ENCODE measurements at places on chromosomes 5 and 9.
A peak's percentile ranks its signal among the peaks of the same experiment; 100 is the strongest.

DNA sequence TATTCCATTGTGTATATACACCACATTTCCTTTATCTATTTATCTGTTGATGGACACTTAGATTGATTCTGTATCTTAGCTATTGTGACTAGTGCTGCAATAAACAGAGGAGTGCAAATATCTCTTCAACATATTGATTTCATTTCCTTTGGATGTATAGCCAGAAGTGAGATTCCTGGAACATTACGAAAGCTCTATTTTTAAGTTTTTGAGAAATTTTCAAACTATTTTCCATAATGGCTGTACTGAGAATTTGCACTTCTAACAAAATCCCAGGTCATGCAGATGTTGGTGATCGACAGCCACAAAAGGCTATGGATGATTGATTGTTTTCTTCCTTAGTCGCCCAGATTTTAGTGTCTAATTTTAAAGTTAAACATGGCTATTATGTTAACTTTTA, 132.7 kb upstream of the MTAP start:
- DNase-seq = no peak

DNA sequence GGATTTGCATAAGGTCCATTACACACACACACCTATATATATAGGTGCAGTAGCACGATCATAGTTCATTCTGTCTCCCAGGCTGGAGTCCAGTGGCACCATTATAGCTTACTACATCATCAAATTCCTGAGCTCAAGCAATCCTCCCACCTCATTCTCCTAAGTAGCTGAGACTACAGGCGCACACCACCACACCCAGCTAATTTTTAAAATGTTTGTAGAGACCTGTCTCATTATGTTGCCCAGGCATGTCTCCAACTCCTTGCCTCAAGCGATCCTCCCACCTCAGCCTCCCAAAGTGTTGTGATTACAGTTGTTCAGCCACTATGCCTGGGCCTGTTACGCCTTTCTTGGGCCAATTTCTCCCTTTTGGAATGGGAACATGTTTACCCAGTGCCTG, 39.7 kb downstream of the DNAJB5 start:
- no peak for DNase-seq

DNA sequence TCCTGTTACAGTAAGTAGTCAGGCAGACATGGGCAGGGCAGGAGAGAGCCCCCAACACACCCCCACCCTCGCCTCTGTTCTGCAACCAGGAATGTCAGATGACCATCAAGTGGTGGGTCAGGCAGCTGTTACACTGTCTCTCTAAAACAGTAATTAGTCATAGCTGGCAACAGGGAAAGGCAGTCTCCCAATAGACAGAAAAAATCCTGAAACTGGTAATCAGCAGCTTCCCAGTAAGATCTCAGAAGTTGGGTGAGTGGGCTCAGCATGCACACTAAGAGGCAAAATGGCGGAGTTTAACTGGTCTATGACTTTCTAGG, 90.2 kb downstream of the C5orf15 start:
- no peak for DNase-seq

GRCh38 chr9:26112724-26113123, 434.5 kb upstream of the TUSC1 start:
- no peak for DNase-seq

GRCh38 chr5:55850839-55851674, at the start of gene IL31RA:
Gene IL31RA (plus strand): TSS chr5:55851357. CDS start chr5:55851571, 214 bp downstream.
- DNase-seq = no peak

DNA sequence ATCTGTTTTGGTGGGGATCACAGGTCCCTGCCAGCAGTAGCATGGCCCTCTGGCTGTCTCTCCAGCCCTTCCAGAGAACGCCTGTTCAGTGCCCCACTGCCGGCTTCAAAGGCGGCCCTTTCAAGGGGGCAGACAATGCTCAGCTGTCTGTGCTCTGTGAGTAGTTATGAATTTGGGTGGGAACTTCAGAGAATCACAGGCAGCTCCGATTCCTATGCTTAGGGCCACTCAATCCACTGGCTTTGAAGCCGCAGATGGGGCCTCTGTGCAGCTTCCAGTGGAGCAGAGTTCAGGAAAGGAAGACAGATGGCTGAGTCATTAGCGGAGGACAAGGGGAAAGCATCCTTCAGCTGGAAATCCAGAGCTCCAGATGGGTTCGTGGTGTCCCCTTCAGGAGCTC, 42.4 kb downstream of the NKX2-5 start:
- no peak for DNase-seq

- DNase-seq = no peak
Measured at GRCh38 chr5:89936576-89936975, 473.0 kb downstream of the CETN3 start.

DNA sequence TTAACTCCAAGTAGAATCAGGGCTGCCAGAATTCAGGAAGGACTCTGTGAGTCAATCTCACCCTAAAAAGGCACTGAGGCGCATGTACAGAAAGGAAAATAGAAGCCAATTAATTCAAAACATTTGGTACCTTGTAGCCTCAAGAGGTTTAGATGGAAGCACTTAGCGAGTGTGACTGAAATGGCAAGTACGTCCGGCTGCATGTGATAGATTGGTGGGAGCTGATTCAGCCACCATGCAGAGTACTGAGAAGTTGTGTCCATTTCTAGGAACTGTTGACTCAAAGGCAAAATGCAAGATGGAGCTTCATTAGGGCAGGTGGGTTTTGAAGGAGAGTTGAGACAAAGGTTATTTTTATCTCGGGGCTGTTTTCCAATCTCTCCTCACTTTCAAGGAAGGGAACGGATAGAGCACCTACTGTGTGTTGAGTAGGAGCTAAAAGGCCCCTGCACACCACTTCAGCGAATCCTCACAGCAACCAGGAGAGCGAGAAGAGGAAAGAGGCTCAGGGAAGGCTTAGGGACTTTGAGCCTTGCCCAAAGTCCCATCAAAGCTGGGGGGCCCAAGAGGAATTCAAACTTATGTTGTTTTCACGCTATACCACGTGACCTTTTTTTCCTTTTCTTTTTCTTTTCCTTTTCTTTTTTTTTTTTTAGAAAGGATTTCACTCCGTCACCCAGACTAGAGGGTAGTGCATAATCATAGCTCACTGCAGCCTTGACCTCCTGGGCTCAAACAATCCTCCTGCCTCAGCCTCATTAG, 34.6 kb upstream of the CPEB4 start:
- no peak for DNase-seq

GRCh38 chr9:99266255-99267023, 44.4 kb downstream of the SEC61B start:
- peak; percentile 19 for DNase-seq

- peak; percentile 75 for DNase-seq
Measured at GRCh38 chr5:181260720-181261319, at the start of gene TRIM52. Gene TRIM52 (minus strand): TSS chr5:181261143. CDS start chr5:181260813, 330 bp downstream.

GRCh38 chr5:32538031-32538547, 47.3 kb upstream of the SUB1 start:
- no peak for DNase-seq

DNA sequence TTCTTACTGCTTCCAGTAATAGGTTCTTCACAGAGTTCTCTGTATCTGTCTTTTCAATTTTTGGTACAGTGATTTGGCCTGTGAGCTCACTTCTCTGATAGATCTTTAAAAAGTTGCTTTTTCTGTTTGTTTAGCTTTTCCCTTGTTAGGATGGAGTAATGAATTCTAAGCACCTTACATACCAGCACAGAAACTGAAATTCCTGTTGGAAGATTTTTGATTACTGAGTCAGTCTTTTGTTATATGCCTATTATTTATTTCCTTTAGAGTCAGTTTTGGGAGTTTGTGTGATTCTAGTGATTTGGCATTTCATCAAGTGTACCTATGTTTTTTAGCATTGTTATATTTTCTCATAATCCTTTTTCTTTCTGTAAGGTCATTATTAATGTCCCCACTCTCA, 37.6 kb upstream of the IPPK start:
- no peak for DNase-seq

- no peak for DNase-seq
Measured at GRCh38 chr5:158463188-158463587, 604.2 kb upstream of the CLINT1 start.

DNA sequence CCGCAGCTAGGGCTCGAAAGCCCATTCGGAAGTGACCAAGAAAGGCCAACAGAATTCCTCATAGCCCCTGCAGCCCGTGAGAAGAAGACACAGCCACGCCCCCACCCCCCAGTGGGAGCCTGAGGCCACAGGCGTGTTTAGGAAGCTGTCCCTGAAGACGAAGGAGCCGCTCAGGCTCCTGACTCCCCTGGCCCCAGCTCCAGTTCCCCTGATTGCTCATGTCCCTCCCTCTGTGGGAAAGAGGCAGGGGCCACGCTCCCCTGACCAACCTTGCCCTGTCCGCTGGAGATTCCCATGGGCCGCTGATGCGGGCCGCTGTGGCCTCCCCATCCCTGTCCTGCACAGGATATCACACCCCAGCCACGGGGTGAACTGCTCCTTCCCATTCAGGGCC, 13.6 kb downstream of the ROPN1L start:
- DNase-seq = no peak

- DNase-seq = no peak
Measured at GRCh38 chr5:172658961-172659501, 18.0 kb downstream of the NEURL1B start.

GRCh38 chr9:137300567-137301080, 1.4 kb downstream of the NRARP start:
- DNase-seq = no peak

GRCh38 chr9:81877047-81877446, 51.2 kb upstream of the SPATA31D4 start:
- no peak for DNase-seq

DNA sequence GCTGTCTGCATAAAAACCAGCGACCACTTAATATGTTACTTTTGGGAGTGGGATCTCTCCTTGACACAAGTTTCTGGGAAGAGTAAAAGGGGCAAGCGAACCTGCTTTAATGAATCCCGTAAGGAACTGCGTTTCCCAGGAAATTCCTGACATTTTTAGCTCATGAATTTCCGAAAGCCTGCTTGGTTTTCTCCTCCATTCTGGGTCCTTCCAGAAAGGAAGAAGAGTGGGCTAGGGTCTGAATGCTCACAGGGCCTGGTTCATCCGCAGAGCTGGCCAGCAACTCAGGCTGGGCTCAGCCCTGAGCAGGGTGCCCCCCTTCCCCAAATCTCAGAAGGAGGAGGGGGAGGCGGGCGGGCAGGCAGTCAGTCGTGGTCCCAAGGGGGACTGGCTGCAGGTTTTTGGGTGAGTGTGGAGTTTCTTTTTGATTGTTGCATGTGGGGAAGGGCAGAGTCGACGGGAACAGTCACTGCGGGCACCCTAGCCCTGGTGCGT, 1.2 kb upstream of the PURA start:
- DNase-seq = no peak
